ENCODE measurements at places on chromosomes 16 and 17. TPM values are rescaled to one million over a fixed set of nuclear protein-coding genes. Genes with fewer than 3 reads are reported as not detected.
A peak's percentile ranks its signal among the peaks of the same experiment; 100 is the strongest.

DNA sequence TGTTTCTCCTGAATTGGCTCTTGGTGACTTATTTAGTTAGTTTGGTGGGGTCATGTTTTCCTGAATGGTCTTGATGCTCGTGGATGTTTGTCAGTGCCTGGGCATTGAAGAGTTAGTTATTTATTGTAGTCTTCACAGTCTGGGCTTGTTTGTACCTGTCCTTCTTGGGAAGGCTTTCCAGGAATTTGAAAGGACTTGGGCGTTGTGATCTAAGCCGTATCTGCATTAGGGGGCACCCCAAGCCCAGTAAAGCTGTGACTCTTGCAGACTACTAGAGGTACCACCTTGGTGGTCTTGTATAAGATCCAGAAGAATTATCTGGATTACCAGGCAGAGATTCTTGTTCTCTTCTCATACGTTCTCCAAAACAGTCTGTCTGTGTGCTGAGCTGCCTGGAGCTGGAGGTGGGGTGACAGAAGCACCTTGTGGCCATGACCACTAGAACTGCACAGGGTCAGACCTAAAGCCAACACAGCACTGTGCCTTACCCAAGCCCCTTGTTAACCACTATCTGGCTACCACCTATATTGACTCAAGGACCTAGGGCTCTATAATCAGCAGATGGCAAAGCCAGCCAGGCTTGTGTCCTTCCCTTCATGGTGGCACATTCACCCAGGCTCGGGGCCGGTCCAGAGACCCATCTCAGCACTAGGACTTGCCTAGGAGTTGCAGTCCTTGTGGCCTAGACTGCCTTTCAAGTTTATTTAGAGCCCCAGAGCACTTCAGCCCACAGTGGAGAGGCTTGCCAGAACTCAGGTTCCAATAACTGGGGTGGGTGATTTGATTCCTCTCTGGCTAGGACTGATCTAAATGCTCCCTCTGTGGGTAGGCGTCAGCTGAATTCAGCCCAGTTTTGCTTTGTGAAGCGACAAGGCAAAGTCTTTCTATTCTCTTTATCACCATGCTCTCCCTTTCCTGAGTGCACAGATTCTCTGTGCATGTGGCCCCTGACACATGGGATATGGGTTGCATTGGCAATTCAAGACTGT lies 11.0 kb downstream of the RNF135 start:
- no peak for DNase-seq

The ATP2A1 gene
- 2.7 TPM for total RNA-seq

The PPP1R27 gene
- total RNA-seq: not detected

DNA sequence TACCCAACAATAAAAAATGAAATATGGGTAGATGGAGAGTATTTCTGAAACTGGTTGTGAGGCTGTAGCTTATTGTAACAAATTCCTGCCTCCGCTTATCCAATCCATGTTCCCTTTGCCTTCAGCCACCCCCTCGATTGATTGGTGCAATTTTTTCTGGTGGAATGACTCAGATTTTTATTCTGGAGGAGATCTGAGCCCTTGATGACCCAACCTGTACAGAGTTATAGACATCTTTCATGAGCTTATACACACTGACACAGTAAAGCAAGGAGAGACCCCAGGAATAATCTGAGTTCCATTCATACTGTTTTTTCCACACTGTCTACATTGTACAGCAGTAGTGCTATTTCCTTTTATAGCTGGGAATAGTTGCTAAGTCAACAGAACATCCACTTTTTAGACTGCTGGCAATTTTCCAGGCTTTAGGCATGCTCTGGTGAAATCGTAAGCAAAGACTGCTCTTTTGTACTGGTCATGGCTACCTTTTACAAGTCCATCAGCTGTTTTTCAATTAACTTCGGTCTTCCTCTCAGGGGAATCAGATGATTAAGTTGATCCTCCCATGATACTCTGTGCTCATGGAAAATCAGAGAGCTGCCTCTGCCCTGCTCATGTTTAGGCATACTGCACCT lies 30.1 kb downstream of the CCL4 start:
- DNase-seq: no peak

The YPEL3 gene
- total RNA-seq: 55.4 TPM

The CTRB2 gene
- not detected for total RNA-seq

The POLR3E gene
- total RNA-seq: 54.3 TPM

DNA sequence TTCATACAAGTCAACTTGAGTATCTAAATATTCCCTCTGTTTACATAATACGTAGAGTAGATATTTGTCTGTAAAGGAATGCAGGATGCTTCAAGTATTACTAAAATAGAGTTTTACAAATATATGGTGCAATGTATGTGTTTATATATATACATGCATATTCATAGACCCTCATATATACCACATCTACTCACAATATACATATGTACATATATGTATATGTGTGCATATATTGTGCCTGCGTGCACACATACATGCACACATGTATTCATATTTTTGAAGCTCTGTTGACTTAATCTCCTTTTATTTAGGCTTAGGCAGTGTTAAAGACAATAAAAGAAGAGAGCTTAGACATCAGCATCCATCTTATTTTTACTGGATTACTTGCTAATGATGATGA lies 616.6 kb upstream of the GOT2 start:
- no peak for DNase-seq

DNA sequence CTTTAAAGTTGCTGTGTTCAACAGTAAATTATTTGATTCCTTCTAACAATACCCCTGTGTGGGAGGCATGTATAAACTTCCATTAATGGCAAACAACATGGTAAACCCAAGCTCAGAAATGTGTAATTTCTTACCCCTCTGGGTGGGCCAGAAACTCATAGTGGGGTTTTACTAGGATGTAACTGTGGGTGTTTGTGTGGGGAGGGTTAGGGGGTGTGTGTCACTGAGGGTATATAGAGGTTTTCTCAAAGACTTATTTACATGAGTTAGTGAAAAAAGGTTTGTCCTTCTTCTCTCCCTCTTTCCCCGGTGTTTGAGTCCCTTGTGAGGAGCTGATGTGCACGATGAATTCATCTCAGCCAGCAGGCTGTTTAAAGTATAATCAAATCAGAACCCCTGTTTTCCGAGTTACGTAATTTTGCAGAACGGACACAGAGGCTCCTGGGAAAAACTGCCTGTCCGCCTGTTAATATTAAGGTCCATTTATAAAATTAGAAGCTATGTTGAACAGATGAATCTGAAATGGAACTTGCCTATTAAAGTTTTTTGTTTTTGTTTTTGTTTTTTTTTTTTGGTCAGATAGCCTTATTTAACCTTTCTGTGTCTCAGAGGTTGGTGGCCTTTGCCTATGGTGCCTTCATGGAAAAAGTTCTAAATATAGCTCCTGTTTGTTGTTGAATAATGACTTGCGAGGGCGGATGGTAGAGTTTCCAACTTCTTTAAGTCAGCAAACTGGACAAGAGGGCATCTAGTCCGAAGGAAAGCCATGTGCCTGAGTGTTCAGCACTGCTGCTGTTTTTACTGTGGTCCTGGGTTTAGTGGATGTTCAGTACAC lies 73.3 kb downstream of the MSI2 start:
- DNase-seq: no peak

GRCh38 chr17:71188811-71189492 lies 931.9 kb upstream of the SOX9 start:
- DNase-seq: no peak

DNA sequence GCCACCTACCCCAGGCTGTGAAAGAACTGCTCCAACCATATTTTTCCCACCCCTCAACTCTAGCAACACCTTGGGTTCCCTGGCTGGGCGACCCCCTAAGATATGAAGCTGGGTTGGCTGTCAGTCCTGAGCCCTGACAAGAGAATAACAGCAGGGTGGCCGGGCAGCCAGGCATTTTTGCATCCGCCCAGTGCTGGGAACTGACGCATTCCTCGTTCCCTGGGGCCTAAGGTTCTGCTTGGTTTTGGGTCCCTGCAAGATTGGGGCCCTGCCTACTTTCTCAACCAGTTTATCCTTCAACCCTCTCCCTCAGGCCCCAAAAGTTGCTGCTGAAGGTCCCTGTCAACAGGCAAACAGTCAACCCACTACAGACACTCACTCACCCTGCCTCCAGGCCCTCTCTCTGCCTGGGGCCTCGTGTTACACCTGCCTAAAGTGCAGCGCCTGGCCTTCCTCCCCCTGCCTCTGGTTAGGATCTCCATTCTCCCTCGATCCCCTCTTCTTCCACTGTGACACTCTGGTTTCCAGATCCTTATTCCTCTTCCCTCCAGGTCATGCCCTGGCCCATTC lies 151.5 kb downstream of the STX8 start:
- no peak for DNase-seq

DNA sequence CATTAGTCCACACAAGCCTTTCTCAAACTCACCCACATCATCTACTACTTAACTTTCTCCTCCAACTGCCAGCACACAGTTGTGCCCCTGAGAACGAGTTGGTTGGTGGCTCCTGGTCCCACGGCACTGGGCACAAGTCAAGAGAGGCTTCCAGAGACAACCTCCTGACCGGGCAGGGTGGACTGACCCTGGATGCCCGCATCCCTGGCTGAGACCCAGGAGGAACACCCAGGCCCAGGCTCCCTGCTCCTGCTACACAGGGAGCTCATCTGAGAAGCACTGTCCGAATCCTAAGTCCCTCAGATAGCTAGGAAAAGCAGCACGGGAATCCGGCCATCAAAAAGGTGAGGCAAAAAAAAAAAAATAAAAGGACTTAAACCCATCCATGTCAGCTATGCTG lies 29.0 kb downstream of the WDR45B start:
- no peak for DNase-seq

- DNase-seq: no peak
These were observed 1.0 kb upstream of the HSBP1 start for GRCh38 chr16:83806731-83807130.

DNA sequence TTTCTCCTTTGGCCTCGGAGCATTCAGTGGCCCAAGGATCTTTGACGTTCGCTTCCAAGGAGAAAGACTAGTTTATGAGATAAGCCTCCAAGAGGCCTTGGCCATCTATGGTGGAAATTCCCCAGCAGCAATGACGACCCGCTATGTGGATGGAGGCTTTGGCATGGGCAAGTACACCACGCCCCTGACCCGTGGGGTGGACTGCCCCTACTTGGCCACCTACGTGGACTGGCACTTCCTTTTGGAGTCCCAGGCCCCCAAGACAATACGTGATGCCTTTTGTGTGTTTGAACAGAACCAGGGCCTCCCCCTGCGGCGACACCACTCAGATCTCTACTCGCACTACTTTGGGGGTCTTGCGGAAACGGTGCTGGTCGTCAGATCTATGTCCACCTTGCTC lies 1.4 kb downstream of the AOC3 start:
- DNase-seq: no peak

GRCh38 chr17:2709183-2709661 lies 2.3 kb downstream of the CLUH start:
- DNase-seq: no peak

DNA sequence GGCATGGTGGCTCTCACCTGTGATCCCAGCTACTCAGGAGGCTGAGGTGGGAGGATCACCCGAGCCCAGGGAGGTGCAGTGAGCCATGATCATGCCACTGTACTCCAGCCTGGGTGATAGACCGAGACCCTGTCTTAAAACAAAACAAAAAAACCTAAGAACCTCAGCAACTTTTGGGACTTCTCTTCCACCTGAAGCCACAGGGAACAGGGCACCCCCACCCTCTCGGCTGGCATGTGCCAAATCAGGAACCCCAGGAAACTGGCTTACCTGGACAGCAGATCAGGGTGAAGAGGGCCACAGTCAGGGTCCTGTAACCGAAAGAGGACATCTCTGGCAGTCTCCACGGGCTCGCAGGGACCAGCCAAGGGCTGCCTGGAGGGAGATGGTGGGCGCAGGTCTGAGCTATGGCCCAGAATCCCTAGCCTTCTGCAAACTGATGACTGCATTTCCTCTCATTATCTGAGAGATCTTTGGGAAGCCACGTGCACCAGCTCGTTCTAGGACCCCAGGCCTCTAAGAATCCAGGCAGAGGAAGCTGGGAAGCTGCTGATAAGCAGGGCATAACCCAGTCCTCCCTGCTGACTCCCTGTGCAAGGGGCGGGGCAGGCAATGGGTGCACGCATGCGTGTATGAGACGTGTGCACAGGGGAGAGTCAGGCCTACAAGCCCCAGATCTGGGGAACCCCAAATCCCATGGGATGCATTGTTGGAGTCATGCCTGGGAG lies 8.4 kb downstream of the PRR29 start:
- DNase-seq: no peak

DNA sequence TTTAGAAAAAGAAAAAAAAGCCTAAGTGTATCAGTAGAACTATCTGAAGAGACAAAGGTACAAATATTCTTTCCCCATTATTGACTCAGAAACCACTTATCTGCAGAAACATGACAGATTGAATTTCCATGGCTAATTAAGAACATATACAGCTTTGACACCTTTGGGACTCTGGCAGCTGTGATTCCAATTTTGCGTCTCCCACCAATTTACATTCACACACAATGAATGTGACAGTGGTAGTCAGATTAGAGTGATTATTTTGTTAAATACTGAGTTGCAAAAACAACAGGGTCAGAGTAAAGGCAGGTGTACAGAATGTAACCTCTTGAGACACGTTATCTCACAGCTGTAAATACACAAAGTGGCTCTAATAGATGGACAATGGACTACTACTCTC lies 5.3 kb upstream of the PPM1D start:
- DNase-seq: no peak

GRCh38 chr16:67013823-67014633 lies 14.9 kb upstream of the CBFB start:
- DNase-seq: peak; percentile 85

DNA sequence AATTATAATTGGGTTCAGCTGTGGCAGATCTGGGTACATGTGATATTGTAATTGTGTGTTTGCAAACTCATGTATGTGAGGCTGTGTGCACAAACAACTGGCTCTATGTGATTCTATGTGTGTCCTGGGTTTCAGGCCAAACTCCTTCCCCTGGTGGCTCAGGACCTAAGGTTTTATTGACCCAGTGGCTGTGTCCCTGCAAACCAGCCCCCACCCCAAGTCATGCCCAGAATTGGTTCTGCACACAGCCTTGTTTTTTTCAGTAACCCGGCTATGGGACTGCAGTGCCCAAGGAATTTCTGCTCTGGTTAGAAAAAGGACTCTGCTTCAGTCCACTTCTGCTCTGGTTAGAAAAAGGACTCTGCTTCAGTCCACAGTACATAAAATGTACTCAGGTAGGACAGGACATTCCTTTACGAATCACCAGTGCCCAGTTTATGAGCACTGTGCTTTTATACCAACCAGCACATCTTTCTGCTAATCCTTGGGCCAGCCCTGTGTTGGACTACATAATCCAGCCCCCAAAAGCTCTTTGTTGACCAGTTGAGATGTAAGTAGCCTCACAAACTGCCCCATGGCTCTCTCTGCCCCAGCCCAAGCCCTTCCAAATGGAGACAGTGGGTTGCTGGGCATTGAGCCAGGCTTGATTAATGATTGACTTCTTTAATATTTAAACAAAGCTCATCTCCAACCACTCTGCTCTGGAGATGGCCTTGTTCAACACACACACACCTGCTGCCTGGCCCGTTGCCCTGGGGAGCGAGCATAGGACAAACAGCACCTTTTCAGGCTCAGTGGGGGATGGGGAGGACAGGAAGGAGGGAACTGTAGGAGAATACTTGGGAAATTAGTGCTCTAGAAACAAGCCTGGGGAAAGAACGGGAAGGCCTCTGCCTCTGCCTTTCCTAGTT lies 2.9 kb upstream of the KCNH6 start:
- DNase-seq: no peak

GRCh38 chr17:19411631-19412030 lies 599 bp downstream of the RNF112 start:
- no peak for DNase-seq

- no peak for DNase-seq
These were observed 42.9 kb downstream of the PRKCA start for GRCh38 chr17:66345264-66345663.

The SYT17 gene
- total RNA-seq: not detected
